ENCODE measurements at places on chromosomes 5 and 9.

DNA sequence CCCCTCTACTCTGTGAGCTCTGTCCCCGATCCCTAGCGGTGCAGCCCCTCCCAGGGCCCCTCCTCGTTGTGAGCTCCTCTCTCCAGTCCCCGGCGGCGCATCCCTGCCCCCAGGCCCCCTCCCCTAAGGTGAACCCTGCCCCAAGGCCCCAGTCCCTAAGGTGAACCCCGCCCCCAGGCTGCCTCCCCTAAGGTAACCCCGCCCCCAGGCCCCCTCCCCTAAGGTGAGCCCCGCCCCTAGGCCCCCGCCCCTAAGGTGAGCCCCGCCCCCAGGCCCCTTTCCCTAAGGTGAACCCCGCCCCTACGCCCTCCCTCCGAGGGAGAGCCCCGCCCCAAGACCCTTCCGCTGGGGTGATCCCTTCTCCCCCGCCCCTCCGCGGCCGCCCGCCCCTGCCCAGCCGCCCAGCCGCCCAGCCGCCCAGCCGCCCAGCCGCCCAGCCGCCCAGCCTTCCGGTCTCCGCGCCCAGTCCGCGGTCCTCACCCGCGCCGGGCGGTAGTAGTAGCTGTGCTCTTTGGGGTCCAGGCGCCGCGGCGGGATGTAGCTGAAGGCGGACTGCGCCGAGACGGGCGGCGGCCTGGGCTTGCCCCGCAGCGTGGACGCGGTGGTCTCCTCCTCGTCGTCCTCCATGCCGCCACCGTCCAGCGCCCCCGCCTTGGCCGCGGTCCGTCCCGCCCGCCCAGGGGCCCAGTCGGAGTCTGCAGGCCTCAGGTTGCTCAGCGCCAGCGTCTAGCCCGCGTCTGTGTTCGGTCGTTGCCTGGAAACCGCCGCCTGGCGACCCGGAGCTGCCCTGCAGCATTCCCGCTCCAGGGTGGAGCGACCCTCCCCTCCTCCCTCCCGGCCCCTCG, at the start of gene CFAP90:
Gene CFAP90 (minus strand): TSS at position 739 of the 845 bp plus-strand sequence. CDS start 112 bp downstream, at position 627.
- DNase-seq, result peak; percentile 94

GRCh38 chr5:167905919-167906853, 385.3 kb upstream of the WWC1 start:
- no peak for DNase-seq

- DNase-seq, result no peak
Measured at GRCh38 chr9:116260531-116260930, 106.9 kb downstream of the PAPPA start.

DNA sequence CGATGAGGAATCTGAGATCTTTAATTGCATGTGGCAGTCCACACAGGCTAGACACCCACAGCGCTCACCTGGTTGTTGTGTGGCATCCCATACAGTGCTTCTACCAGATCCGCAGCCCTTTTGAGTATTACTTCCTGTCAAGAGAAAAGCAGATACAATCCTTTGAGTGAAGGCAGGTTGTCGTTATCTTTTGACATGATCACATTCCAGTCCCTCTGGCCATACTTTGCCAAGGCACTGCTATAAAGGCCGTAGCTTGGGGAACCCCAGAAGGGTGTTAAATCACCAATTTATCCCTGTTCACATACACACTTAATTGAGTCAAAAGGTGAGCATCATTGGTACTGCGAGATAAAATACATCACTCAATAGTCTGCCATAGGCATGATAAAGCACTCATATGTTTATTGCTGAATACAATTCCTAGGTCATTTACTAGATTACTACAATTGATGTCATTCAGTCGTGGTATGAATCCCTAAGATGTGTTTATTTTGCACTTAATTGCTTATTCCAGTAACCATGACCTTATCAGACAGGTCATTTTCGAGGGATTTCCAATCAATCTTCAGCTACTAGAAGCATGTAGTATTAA, 385.6 kb downstream of the EBF1 start:
- no peak for DNase-seq

- no peak for DNase-seq
Measured at GRCh38 chr5:86337667-86338460, 279.9 kb upstream of the COX7C start.

DNA sequence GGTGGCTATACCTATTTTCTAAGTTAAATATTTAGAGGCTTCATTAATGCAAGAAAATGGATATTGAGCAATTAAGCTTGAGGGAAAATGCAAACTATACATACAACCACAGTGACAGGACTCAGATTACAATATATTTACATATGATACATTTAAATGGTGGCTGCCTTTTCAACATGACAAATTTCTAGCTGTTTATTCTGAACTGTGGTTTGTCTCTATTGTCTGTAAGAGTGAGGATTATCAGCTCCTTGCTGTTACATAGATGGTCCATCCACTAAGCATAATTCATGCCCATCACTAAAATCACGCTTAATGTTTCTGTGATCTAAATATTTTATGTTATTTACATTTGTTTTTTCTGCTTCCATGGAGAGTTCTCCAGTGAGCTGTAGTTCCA, 81.1 kb upstream of the SGCD start:
- DNase-seq, result no peak

GRCh38 chr5:22505891-22506290, 347.3 kb downstream of the CDH12 start:
- DNase-seq, result no peak

- DNase-seq, result peak; percentile 46
Measured at GRCh38 chr9:3441197-3441816, 84.5 kb downstream of the RFX3 start.

- DNase-seq, result no peak
Measured at GRCh38 chr9:107750741-107751566, 261.4 kb upstream of the KLF4 start.

All from WERI-Rb-1 (cell line).